T-helper 17 cell (primary cell): ENCODE measurements at places on chromosomes 6 and 20. TPM values are rescaled to one million over a fixed set of nuclear protein-coding genes. Genes with fewer than 3 reads are reported as not detected.

- DNase-seq = no peak
Observed at GRCh38 chr20:63568986-63569949, 4.8 kb downstream of the HELZ2 start.

The MLN gene
- not detected for total RNA-seq

The C4B gene
- total RNA-seq = 2.2 TPM

The PI16 gene
- 14.5 TPM for total RNA-seq

DNA sequence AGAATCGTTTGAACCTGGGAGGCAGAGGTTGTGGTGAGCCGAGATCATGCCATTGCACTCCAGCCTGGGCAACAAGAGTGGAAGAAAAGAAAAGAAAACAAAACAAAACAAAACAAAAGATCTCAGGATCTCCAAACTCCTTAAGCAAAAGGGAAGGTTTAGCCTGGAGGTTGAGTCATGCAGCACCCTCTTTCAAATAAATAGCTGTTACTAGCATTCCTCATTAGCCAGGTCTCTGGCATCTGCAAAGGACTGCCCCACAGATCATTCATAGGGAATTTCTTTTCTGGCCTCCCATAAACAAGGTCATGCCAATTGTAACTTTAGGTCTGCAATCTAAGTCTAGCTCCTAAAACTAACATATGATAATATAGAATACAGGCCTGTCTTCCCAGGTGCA lies 37.2 kb downstream of the EDN1 start:
- no peak for DNase-seq

- DNase-seq = no peak
Observed at GRCh38 chr6:114452785-114453401, 110.1 kb upstream of the HS3ST5 start.

DNA sequence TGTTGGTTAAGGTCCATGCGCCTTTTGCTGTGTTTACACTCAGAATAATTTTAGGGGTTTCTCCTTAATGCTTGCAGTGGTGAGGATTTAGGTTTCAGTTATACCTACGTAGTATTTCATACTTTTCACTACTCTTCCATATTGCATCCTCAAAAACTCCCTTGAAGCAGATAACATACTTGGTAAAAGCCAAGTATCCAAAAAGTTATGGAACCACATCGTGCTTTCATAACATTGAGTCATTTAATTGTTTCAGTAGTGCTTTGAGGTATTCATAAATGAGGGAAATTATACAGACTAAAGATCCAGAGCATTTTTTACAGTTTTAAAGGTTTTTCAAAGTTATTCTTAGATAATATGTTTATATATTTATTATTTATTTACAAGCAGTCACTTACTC lies 4.0 kb upstream of the ATXN1 start:
- DNase-seq = no peak

The GJA10 gene
- total RNA-seq = not detected

GRCh38 chr6:96235927-96236326 lies 220.2 kb downstream of the FUT9 start:
- no peak for DNase-seq

The COX4I2 gene
- total RNA-seq = not detected

- no peak for DNase-seq
Observed at GRCh38 chr6:27136978-27137814, 110.3 kb upstream of the PRSS16 start.

GRCh38 chr20:23050076-23050838 lies 785 bp upstream of the THBD start:
- DNase-seq = no peak

DNA sequence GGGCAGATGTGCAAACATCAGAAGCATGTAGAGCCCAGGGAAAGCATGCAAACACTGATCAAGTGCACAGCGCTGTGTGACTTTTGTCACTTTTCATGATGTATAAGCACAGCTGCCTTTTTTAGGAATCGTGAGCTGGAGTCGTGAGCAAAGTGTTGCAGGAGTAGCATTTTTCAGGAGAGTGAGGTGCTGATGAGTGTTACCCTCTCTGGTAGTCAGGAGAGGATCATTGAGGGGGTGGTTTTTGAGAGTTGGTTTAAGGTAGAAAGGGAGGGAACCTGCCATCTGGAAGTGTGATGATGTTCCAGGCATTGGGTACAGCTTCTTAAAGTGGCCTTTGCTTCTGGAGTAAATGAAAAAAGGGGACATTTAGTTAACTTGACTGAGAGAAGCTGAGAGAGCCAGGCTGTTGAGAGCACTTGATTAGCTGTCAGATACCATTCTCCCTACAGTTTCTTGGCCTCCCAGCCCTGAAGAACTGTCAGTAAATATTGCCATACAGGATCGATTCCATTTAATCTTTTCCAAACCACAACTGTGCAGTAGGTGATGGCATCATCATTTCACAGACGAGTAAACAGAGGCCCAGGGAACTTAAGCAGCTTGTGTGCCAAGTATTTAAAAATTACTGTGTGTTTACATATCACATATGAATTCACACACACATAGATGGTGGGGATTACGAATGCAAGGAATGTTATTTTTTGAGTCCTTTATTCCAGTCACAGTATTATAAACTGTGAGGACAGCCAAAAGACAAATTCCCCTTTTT lies 28.9 kb downstream of the TPD52L1 start:
- DNase-seq = no peak

GRCh38 chr6:158707120-158707820 lies 57.4 kb downstream of the SYTL3 start:
- DNase-seq = no peak

DNA sequence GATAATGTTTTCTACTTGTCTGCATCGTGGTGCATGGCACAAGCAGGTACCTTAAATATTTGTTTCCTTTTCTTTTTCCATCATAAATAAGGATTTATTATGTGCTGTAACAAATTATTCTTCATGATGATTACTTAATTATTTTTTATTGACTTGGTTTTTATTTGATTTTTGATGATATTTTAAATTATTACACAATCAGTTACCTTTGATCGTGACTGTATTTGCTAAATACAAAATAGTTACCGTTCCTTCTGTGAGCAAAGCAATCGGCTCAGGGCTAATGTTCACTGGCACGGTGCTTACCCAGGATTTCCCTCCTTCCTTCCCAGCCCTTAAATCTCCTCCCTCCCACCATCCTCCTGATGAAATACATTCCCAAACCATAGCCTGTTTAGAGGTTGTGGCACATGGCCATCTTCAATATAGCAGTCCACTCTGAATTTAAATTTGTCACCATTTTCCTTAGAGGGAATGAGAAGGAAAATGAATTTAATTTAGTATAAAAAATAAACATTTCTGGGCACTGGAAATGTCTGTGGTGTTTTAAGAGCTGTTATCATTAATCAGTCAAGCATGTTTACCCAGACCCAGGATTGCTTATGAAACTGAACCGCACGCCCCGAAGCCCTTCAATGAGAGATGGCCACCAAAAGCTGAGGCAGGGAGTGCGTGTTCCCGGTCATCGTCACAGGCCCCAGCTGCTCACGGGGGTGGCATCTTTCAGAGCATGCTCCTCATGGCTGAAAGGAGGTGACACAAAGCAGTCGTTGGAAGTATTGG lies 23.0 kb upstream of the EXOC2 start:
- DNase-seq = no peak

DNA sequence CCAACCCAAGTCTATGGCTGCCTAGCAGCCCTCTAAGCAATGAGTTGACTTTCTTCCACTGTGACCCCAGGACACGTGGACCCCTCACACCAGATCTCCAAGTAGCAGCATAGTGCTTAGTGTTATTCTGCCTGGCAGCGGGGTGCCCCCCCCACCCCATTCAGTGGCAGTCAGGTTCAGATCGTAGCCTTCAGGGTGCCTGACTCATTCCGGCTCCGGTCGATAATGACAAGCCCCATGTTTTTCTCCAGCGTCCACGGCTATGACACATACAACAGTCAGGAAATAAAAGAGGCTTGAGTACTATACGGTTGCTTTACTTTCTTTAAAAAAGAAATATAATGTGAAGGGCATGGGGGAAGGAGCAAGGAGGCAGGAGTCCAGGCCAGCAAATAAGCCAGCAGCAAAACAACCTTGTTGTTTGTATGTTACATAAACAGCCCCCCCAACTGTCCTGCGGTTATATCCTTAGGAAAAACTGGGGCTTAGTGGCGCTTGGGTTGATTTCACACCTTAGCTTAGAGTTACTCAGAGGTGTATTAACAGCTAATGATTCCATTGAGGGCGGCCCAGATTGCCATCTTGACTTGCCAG lies 23.1 kb downstream of the GNAS start:
- DNase-seq = no peak

DNA sequence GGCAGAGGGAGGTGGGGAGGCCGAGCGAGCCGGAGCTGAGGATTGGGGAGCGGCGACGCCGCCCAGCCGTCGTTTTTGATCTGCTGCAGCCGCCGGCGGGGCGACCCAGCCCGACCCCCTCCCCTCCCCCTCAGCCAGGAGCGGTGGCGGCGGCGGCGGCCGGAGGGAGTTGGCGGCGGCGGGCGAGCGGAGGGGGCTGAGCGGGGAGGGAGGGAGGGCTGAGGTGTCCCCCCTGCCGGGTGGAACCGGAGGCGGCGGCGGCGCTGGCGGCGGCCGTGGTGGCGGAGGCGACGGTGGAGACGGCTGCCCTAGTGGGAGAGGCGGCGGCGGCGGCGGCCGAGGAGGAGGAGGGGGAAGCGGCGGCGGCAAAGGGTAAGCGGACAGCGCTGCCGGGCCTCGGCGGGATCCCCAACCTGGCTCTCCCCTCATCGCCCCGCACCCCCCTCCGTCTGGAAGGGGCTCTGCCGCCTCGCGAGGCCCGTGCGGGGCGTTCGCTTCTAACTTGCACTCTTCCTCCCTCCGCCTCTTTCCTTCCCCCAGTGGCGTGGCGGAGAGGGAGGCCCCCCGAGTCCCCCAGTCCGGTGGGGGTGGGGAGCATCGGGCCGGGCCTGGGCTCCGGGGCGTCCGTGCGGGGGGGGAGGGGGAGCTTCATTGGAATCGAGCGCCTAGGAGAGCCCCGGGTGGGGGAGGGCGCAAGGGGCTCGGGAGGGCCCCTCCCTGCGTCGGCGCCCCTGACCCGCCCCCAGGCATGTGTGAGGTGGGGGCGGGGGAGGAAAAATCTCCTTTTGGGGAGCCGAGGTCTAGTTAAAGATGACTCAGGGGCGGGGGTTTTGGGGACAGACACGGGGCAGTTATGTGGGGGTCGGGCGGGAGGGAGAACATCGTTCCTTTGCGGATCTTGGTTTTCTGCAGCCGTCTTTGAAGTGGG lies at the start of gene TAB2:
TSS of gene TAB2 (plus strand) at position 69 of the 928 bp plus-strand sequence. CDS start 52,286 bp downstream, outside the sequence.
- DNase-seq = peak; percentile 74

GRCh38 chr6:127247114-127248096 lies 19.3 kb upstream of the RNF146 start:
- DNase-seq = no peak

The CST2 gene
- not detected for total RNA-seq

The PPARD gene
- total RNA-seq = 29.9 TPM

The LST1 gene
- total RNA-seq = 42.6 TPM
